ENCODE measurements at places on chromosomes 6 and 20.

GRCh38 chr6:38307740-38308139, 332.0 kb downstream of the BTBD9 start:
- DNase-seq: no peak

DNA sequence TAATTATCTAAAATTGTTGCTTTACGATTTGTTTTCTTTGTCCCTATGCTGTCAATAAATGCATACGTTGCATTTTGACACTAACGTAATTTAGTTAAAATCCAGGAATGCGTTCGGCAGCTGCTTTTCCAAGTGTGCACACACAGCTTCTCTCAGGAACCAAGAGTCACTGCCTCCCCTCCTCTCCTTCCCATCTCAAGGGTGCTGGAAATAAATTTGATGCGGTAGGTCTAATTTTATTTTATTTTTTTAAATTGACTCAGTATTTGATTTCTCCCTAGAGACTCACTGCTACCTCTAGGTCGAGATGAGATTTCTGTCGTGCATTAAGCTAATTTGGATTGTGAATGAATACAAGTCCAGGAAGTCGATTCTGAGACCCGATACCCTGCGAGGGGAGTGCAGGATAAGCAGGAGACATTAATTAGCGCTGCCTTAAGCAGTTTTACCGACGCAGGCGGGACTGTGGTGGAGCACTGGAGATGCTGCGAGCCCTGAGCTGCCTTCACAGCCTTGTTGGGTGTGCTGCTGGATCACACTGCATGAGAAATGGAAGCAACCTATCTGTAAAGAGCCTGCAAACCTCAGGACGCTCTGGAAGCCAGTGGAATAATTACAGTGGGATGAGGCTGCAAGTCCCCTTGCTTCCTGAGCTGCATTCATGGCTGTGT, 381.2 kb downstream of the C6orf118 start:
- no peak for DNase-seq

DNA sequence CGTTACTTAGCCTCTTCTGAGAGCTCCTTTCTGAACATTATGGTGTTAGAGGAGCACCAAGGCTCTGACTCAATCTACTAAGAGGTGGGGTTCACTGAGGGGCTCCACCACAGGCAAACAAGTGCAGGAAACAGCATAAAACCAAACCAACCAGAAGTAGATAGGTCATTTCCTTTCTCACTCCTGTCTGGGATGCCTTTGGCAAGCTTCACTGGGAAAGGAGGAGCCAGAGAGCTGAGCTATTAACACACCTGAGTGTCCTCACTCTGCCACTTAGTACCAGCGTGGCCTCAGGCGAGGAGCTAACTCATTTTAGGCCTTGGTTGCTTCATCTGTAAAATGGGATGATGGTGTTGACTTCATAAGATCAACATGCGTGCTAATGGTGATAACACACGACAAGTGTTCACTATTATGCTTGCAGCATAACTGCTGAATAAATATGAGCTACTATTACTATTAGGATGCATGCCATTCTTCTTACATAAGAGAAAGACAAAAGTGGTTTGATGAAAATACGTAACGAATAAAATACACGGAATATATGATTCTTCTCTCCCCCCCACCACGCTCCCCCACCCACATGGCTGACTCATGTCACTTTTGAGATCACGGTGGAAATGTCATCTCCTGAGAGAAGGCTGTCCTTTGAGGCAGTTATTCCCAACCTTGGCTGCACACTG, 185.4 kb downstream of the BCAS1 start:
- no peak for DNase-seq

GRCh38 chr6:103269581-103269980, 1590.1 kb downstream of the HACE1 start:
- DNase-seq: no peak

- no peak for DNase-seq
Measured at GRCh38 chr20:62576815-62577489, 65.4 kb upstream of the SLCO4A1 start.

DNA sequence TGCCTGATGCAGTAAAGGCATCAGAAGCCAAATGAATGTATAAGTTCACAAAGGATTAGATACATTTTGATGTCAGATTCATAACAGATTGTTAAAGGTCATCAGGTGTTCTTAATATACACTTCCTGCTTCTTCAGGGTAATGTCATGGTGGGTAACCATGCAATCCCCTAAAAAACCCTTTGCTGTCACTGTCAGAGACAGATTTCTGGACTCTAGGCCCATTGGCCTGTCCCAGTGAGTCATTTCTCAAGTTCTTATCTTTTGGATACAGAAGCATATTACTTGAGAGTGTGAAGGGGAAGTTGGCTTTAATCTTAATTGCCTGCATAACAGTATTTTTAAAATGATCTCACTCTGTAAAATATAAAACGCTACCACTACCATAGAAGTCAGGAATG, 895.6 kb upstream of the MAP3K7 start:
- DNase-seq: no peak

- no peak for DNase-seq
Measured at GRCh38 chr6:143215771-143216170, 155.1 kb downstream of the AIG1 start.

DNA sequence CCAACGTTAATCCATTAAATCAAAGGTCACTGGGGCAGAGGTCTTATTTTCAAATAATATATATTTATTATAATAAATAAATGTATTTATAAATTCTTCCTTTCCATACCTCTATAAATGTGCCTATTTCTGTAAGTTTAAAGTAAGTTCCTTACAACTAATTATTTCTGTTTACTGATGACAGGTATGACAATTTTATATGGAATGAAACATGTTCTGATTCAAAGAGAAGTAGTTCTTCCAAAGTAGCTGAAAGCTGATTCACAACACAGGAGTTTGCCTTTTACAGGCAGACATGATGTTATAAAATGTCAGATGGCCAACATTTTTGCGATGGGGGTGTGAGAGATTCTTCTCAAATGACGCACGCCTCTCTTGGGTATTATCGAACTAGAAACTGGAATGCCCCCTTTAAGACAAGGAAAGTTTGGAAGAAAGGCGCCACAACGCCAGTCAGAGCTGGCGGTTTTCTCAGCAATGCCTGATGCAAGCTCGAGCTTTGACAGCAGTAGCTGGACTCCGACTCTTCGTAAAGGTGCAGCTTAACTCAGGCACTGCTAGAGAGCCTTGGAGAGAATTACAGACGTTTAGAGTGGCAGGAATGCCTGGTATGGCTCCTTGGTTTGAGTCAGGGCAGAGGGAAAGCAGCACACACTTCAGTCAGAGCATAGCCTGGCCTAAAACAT, 92.1 kb downstream of the FOXC1 start:
- peak; percentile 42 for DNase-seq

GRCh38 chr20:2285613-2286012, 10.2 kb upstream of the TGM3 start:
- DNase-seq: no peak

DNA sequence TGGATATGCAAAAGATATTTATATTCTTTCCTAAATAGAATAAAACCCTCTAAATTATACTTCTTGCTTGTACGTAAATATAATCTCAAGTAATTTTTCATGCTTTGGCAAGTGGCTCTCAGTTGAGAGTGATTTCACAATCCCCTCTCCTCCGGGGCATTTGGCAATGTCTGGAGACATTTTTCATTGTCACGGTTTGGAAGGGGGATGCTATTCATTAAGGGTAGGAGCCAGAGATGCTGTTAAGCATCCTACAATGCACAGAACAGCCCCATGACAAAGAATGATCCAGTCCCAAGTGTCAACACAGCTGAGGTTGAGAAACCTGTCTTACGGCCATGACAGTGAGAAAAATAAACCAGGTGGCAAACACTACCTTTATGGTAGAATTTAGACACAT, 75.7 kb downstream of the AGPAT4 start:
- no peak for DNase-seq

DNA sequence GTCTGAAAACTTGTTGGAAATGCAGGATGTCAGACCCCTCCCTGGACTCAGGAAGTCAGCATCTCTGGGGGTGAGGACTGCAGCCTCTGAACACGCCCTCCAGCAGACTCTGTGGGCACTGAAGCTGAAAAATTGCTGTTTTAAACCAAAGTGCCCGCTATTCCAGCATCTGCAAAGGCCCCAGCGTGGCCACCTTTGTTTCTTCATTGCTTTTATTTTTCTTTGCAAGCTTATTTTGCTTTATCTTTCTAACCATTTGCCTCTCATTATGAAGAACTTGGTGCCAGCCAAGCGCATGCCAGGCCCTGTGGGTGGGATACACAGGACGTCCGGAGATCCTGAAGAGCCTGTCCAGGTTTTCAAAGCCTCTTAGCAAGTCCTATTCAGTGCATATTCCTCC, 203.9 kb upstream of the CST7 start:
- no peak for DNase-seq

GRCh38 chr6:2984738-2985406, 13.5 kb upstream of the SERPINB6 start:
- no peak for DNase-seq

DNA sequence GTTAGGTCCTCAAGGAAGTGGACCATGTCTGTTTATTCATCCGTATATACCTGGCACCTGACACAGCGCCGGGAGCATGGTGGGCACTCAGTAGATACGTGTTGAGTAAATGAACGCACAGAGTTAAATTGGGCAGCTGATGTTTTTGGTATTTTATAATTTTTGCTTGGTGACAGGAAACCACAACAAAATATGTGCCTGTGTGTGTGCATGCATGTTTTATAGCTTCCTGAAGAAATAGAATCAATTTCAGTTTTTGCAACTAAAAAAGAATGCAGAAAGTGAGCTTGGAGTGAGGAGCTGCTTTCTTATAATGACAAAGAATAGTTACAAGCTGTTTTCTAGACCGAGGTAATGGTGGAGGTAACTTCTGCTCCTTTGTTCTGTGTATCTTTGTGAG, 91.4 kb downstream of the PLCB4 start:
- DNase-seq: no peak

GRCh38 chr20:61806995-61807394, 258.7 kb downstream of the TAF4 start:
- DNase-seq: no peak
